AG20443 (cell line): ENCODE measurements at places on chromosomes 16 and 17.
A peak's percentile ranks its signal among the peaks of the same experiment; 100 is the strongest.

DNA sequence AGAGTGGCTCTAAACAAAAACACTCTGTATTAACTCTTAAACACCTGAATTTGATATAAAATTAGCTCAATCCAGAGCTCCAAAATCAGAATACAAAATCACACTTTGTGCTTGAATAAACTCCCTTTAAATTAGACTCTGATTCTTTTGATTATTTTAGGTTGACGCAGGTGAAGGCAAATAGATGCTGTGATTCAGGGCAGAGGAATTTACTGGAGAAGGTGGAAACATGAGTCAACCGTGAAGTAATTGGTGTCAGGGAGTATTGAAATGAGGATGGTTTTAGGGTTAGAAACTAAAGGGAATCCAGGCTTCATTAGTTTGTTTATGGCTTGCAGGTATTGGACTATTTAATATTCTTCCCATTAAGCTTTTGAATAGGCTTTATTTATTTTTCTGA lies 37.1 kb upstream of the TEKT1 start:
- DNase-seq = no peak

DNA sequence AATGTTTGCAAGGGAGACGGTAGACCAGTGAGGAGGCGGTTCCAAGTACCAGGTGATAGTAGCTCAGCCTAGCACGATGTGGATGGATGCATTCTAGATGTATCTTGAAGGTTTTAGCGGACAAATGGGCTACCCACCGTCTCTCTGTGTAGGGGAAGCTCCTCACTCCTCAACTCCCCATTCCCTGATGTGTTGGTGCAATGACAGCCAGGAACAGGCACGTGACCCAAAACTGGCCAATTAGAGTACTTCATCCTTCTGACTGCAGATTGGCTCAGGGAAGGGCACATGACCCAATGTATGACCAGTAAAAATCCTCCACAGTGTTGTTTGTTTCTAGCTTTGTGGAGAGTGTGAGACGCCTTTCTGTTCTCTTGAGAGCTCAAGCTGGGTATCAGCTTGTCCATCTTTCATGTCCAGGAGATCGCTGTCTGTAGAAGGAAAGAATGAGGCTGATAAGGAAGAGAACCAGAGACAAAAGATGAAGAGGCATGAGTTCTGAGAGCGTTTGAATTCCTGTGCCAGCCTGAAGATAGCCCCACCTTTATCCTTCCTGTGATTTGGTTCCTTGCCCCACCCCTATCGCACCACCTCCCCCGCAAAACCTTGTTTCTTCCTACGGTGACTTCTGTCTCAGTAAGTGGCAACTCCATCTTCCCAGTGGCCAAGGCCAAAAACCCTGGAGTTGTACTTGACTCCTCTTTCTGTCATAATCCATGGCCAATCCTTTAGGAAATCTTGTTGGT lies 2.3 kb upstream of the BORCS6 start:
- DNase-seq = peak; percentile 77

- no peak for DNase-seq
These were observed 50.0 kb downstream of the WNT3 start for GRCh38 chr17:46768540-46768870.

DNA sequence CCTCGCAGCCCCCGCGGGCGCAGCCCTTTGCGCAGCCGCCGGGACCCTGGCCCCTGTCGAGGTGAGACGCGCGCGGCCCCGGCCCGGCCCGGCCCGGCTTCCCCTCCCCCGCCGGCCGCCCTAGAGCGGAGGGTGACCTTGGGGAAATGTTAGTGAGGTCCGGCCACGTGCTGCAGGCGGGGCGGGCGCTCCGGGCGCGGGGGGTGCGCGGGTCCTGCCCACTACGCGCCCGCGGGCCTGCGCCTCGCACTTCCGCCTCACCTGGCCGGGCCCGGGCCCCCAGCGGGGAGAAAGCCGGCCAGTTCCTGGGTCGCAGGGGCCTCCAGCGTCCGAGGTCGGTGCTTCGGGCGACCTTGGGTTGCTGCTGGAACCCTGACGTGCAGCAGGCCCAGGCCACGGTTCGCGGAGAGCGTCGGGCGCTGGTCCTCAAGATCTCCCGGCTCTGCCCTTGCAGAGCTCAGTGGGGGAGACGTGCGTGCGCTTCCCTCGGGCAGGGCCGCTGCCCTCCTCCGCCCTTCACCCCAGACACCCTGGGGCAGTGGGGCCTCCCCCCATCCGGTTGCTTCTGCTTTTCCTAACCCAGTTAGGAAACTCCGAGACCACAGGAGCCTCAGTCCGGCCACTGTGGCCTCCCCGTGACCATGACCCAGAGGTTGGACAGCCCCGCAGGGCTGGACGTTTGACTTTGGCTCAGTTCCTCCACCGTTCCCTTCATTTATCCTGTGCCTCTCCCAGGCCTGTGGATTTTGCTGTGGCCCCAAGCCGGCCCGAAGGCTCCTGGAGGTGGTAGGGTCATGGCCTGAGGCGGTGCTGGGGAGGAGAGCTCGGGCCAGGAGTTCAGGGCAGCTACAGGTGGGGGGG lies 791 bp downstream of the MCRIP2 start:
- peak; percentile 45 for DNase-seq

GRCh38 chr17:35726953-35727460 lies 4.4 kb upstream of the RASL10B start:
- peak; percentile 8 for DNase-seq

GRCh38 chr17:28900986-28901726 lies 1.7 kb downstream of the DHRS13 start:
- DNase-seq = no peak

GRCh38 chr17:48575066-48575582 lies 3.0 kb downstream of the HOXB4 start:
- no peak for DNase-seq

GRCh38 chr16:86706726-86707125 lies 128.4 kb downstream of the FOXL1 start:
- no peak for DNase-seq

DNA sequence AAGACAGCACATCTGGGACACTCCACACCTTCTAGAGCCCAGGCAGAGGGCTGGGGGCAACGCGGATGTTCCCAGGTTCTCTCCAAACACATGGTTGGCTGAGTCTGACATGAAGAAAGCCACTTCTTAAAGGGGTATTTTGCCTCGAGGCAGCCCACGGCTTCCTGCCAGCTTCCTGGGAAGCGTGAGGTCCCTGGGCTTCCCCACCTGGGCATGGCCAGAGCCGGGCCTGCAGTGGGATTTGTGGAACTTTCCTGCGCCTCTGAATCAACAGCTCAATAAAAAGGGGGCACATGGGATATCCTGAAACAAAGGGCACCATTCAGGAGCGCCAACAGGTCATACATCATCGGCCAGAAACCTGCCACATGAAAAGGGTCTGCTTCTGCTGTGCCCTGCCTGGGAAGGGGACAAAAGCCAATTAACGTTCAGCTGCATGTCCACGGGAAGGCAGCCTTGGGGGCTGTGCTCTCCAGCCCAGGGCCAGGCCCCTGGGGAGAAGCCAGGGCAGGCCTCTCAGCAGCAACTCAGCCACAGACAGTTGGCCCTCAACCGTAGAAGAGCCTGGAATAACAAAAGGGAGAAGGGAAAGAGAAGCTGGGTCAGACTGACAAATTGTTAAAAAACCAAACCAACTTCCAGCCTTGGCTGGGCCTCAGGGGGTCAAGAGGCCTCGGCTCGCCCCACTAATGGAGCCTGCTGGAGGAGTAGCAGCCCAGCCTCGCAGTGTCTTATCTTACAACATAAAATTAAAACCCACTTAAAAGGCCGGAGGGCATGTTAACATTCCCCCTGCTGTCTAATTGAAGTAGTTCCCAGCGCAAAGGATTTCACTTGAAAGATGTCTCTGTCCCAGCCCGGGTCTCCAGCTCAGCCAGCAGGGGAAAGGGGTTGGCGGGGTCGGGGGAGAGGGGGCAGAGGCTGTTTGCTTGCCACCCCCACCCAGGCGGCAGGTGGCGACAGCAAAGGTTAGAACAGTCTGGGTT lies 34.2 kb downstream of the TBX4 start:
- DNase-seq = no peak

- DNase-seq = no peak
These were observed 51.5 kb downstream of the ENGASE start for GRCh38 chr17:79126139-79126538.

- DNase-seq = no peak
These were observed 701 bp downstream of the PDP2 start for GRCh38 chr16:66881014-66881417.

GRCh38 chr17:17075125-17075781 lies 33.0 kb downstream of the MPRIP start:
- DNase-seq = peak; percentile 63

- no peak for DNase-seq
These were observed 78.8 kb downstream of the TBC1D16 start for GRCh38 chr17:79956853-79957252.

- DNase-seq = no peak
These were observed 10.0 kb downstream of the C16orf96 start for GRCh38 chr16:4566144-4566543.

- no peak for DNase-seq
These were observed 5.9 kb upstream of the BAIAP3 start for GRCh38 chr16:1327619-1327947.
